ENCODE measurements at places on chromosomes 2 and 18.

DNA sequence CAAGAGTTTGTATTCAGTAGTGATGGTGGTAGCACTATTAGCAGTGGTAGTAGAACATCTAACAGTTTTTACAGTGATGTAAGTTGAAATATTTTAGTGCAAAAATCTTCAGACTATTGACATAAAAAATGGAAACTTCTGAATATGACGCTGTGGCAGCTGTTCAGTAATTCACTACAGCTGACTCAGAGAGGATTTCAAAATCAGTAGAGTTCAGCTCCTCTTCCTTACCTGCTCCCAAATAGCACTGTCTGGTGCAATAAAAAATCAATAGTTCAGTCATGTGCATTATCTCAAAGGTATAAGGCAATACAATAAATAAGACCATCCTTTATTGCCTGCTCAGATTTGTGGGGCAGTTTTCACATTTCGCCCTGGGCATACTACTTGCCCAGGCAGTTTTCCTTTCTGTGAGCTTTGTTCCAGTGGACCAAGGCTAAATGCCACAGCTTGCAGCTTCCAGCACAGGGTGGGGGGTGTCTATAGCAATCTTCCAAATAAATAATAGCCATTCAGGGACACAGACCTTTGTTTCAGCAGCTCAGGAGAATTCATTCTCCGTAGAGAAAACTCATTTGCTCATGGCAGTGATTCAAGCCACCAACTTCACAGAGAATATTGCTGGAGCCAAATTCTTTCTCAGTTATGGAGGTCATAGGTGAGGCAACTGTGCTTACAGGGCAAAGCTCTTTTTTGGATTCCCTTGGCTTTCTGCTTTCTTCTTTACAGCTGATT, 33.9 kb upstream of the GORASP2 start:
- no peak for DNase-seq

GRCh38 chr2:206023183-206023582, 62.8 kb downstream of the INO80D start:
- DNase-seq, result no peak

DNA sequence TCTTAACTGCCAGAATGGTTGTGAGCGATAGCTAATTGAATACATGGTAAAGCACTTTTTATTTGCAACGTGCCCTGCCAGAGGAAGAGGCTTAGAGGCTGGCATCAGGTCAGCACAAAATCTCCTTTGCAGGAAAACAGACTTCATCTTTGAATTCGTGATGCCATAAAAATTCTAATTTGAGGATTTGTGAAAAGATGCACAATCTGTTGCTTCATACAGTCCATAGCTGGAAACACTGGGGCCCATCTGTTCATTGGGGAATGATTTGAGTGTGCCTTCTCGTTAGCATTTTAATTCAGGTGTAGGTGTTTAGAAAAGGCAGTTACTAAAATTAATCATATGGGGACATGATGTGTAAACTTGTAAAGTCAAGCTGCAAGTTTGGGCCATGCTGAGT, 876.0 kb downstream of the SLC4A3 start:
- no peak for DNase-seq

GRCh38 chr2:45299361-45299760, 290.1 kb upstream of the SIX2 start:
- no peak for DNase-seq

GRCh38 chr18:31723990-31724711, 36.5 kb downstream of the SLC25A52 start:
- no peak for DNase-seq

- DNase-seq, result no peak
These were observed 34.4 kb downstream of the MEIS1 start for GRCh38 chr2:66469214-66469902.

GRCh38 chr2:7937082-7937481, 744.8 kb upstream of the ID2 start:
- DNase-seq, result no peak

- no peak for DNase-seq
These were observed 420.5 kb downstream of the PTH2R start for GRCh38 chr2:208827109-208827508.

DNA sequence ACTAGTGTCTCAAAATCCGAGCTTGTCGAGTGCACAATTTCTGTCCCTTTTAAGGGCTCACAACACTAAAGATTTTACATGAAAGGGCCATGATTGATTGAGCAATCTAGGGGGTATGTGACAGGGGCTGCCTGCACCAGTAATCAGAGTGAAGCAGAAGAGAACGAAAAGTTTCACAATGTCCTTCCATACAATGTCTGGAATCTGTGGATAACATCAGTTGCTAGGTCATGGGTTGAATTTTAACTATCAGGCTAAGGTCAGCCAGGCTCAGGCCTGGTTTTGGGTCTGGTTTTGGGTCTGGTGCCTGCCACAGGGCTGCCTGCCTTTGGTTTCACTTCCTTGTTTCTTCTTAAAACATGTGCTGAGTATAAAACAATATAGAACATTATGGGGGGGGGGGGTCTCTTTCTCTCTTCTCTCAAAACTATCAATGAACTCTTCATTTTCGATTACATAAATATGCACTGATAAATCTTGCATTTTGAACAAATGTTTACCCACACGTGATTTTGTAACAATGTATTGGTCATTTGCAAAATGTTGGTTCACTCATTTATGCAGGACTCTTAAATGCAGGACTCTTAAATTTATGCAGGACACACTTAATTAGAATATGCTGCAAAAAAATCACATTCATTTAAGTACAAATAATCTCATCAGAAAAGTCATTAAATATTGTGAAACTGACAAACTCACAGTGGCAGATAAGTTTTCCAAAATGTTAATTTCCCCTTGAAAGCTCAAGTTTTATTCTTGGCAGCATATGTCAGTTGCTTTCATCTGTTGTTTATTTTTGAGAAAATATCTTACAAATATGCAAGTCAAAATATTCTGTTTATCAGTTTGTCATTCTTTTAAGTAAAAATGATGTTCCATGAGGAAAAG, 290.5 kb upstream of the KYNU start:
- DNase-seq, result no peak

DNA sequence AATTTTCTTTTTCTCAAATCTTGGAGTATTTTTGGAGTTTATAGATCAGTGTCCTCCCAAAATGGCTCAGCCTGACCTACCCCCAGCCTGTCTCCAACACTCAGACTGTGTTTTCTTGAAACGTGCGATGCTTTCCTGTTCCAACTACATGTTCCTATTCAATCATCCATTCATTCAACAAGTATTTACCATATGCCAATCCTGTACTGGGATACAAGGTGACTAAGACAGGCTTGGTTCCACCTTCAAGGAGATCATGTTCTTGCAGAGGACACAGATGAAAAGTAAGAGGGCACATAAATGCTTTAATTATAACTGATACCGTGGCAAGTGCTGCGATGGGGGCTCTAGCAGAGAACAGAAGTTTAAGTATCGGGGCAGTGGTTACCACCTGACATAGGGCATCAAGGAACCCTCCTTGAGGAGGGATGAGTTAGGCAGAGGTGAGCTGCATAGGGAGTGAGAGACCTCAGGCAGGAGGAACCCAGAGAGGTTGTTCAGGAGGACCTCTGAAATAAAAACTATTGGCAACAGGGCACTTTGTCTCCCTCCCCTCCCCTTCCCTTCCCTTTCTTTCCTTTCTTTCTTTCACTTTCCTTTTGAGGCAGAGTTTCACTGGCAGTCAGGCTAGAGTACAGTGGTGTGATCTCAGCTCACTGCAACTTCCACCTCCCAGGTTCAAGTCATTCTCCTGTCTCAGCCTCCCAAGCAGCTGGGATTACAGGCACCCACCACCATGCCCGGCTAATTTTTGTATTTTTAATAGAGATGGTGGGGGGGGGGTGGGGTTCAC, 469.0 kb downstream of the EPHA4 start:
- no peak for DNase-seq

DNA sequence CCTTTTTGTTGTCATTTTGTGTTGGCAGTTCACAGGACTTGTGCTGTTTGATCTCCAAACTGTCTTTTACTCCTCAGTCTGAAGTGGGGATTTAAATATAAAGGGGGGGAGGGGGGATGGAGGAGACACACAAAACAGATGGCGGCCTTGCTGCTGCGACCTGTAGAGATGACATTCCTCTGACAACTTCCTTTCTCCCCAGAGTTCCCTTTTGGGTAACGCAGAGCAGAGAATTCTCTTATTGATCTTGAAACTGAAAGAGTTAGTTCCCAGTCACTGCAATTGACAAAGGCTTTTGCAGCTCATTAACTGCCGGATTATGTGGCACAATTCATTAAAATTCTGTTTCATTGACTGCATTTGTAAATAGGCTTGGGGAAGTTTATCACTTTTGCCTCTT, 279.3 kb downstream of the TSN start:
- no peak for DNase-seq

DNA sequence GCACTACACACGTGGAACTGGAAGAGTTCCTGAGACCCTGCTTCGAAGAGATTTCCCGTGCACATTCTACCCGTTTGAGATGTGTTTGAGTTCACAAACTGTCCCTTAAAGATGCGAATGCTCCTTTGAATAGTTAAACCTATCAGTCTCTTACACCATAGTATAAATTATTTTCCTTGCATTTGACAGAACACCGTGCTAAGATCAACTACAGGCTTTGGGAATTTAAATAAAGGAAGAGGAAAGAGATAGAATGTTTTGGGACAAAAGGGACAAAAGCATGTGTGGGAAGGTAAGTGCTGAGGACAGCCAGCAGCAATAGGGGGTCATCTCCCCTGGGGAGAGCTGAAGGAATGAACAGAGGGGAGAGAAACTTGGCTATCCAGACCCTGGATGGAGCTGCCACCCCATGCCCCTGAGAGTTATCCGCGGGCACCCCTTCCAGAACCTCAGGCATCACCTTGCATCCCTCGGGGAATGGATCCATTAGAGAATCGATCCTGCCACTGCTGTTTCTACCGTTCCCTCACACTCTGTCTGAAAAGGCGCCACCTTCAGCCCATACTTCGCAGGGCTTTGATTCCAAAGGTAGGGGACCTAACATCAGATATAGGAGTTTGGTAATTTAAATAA, 888 bp upstream of the ADCY3 start:
- DNase-seq, result no peak

DNA sequence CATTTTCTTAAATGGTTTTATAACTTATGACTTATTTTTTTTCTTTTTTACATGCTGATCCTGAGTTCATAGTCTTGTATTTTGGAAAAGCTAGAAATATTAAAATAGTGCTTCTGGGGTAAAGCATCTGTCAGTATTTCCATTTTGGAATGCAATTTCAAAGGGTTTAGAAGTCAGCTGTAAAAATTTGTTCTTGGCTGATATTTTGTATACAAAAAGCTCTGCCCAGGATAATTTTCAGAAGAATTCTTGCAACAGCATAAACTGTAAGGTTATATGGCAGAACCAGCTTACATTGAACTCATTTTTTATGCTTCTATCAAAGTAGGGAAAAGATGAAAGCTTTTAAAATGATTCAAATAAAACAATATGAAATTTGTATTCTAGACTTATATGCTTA, 97.4 kb downstream of the DIS3L2 start:
- no peak for DNase-seq

DNA sequence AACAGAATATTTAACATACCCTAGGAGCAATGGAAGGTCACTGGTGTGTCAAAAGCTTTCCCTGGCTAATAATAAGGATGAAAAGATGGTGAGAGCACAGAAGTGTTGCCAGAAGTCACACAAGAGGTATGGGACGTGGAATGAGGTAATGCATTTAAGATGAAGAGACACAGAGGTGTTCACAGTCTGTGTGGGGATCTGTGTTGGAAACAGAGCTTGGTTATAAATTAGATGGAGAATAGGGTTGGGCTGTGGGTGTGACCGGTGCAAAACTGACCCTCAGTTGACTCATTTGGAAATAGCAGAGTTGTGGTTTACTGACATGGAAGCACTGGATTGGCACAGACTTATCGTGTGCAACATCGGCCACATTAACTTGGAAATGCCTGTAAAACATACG, 372.5 kb downstream of the SATB2 start:
- DNase-seq, result no peak

DNA sequence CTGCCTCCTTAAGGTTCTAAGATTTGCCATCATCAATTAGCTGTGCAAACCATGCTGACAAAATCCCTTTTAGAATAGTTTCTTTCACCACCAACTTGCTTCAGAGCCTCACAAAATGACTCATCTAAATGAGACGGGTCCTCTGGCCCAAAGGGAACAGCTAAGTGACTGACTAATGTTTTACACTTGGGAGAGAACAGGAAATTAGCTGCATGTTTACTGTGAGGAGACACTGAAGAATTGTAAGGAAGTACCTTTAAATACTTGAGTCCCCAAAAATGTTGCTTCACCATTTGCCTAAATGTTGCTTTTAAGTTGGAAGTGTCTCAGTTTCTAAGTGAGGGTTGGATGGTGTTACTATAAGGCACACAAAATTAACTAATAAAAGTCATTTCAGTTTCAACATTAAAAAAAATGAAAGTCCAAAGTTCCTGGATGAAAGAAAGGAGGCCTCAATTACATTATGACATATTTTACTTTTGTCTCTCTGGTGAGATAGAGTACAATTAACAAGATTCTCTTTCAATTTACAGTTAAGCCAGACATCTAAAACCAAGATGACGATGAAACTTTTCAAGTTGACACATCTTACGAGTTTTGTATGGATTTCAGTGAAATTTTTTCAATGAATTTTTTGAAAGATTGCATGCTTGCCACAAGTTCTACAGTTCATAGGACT, 229.1 kb upstream of the FN1 start:
- no peak for DNase-seq

GRCh38 chr2:85796341-85797262, 42.8 kb downstream of the ATOH8 start:
- DNase-seq, result no peak

GRCh38 chr2:121965661-121966060, 210.2 kb downstream of the TSN start:
- DNase-seq, result no peak

DNA sequence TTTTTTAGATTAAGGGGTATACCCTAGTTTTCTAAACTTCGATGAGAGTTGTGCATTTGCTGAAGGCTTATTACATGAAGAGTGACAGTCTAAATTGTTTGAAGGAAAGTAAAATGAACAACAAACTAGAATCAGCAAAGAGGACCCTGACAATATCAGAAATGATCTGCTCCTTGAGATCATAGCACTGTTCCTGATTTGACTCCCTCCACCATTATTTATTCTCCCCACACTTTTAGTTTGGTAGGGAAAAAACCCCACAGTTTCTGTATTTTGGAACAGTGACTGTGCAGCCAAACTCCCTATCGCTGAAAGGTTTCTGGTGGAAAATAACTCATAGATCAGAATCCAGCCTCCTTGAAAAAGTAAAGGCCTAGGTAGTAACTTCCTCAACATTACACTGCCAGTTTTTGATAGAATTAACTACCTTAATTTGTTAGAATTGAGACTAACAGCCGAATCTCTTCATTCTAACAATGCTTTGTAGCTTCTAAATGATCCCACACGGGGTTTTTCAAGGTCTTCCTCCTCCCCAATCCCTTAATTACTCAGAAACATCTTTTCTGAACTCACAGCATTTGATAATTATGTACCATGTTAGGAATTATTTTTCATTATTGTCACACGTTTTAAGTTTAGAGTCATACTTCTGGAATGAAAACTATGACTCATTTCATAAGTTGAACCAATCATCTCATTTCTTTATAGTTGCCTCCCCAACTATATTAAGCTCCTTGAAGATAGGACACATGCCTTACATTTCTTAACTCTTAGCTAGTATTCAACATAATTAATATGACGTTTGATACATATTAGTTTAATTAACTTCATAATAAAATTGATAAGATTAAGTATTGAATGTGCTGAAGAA, 2.9 kb downstream of the MYL12A start:
- no peak for DNase-seq

GRCh38 chr2:99810225-99810624, 320.4 kb upstream of the REV1 start:
- DNase-seq, result no peak

Data from effector memory CD8-positive, alpha-beta T cell (primary cell).